ENCODE measurements at places on chromosomes 4 and X.

- DNase-seq: no peak
Measured at GRCh38 chr4:73693811-73694210, 46.6 kb upstream of the CXCL8 start.

DNA sequence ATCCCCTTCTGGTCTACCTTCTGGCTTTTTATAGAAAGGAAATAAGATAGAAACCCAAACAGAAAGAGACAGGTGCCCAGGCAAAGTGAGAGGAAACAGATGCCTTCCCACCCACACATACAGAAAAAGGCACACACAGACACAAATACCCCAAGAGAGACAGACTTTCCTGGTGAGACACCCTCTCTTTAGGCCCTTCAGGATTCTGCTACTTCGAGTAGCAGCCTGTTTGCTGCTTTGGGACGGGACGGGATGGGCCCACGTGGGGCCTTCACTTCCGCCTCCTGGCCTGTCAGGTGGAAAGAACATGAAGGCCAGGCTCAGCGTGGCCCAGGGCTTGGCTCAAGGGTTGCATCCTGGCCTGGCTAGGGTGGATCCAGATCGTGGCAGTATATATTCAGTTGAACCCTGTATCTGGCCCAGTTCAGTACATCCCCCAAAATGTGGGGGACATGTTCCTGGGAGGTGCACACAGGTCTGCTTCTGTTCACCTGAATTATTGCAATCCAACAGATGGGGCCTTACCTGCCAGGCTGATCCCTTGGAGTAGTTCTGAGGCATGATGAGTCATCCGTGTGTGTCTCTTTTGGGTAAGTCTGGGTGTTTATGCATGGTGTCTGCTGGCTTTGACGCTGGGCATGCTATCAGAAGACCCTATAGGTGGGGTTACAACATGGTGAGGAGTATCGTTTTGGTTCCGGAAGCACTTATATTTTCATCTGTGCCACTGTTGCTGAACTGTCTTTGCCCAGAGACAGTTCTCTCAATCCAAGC lies 2.4 kb downstream of the ZNF275 start:
- peak; percentile 30 for DNase-seq

DNA sequence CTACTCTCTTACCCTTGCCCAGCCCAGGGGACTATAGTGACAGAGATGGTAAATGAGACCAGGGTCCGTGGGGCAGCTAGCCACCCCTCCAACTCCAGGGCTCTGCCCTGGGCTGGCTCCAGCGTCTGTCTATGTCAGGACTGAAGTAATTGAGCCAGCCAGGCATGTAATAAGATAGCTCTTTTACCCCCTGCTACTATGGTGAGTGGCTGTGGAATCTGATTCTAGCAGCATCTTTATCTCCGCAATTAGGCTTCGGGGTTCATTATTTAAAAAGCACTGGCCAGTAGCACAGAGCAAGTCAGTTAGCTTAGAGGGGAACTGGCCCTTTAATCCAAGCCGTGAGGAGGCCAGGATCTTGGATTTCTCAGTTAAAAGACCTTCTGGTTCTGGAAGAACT lies 123.3 kb upstream of the RAI2 start:
- no peak for DNase-seq

DNA sequence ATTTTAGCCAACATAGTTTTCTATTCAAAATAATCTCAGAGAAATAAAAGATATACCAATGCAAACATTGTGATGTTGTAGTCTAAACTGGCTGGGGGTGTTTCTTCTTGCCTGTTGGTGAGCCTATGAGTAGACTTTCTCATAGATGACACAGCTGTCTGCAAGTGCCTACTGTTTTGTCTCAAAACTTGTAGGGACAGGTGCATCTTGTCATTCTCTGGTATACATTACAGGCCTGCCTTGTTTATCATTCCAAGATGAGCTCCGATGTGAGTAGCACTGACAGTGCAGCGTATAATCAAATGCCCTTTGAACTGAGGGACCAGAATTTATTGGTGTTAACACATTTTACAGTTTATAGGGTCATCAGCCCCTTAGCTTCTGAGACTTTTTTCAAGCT lies 353.8 kb downstream of the PRDM5 start:
- no peak for DNase-seq

DNA sequence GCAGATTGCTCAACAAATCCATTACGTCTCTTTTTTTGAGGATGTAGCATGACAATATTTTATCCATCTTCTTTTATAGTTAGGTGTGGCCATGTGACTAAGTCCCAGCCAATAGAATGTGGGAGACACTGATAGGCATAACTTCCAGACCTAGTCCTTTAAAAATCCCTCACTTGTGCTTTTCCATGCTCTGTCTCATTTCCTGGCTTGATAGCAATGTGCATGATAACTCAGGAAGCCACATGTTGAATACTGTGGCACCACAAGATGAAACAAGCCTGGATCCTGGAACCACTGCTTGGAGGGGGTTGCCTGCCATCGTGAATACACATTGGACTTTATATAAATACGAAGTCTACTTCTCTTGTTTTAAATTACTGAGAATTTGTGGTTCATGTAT lies 184.0 kb upstream of the NEIL3 start:
- DNase-seq: no peak

DNA sequence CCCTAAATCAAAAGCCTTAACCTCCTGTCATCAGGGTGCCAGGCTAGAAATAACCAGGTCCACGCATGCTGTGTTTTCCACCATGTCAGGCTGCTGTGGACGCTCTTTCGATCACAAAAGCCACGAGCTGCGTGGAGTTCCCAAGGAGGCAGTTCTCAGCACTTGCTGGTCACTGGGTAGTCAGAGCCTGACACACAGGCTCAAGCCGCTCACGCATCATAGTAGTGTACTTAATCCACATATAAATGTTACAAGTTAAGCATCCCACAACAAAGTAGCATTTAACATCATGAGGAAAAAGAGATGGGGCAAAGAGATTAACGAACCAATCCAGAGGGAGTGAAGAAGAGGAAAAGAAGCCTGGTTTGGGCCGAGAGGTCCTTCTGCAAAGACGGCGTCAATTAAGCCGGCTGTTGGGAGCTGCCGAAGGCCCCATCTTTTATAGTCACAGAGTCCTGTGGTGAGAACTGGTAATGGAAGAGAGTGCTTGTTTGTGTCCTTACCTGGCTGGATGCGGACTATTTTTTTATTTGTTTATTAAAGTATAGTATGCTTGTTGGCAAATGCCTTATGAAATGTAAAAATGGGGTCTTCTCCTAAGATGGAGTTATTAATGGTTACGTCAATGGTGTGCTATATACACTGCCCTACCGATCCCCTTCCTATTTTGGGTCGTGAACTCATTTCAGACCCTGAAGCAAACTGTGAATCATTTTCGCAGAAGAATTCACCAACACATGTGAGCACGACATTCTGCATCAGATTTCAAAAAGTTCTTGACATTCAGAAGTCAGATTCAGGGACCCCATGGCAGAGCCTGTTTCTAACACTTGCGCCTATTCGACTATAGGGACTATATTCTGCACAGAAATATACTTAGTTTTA lies 675 bp downstream of the PRIMPOL start:
- DNase-seq: peak; percentile 62

- DNase-seq: no peak
Measured at GRCh38 chrX:73069365-73070035, 9.8 kb downstream of the PABPC1L2A start.

All from ecto neural progenitor cell (in vitro differentiated cells).